ENCODE measurements at places on chromosomes 16 and 17.

- no peak for DNase-seq
Measured at GRCh38 chr16:74770831-74771526, 3.6 kb downstream of the FA2H start.

- peak; percentile 35 for DNase-seq
Measured at GRCh38 chr17:30332057-30332542, 1.8 kb downstream of the TMIGD1 start.

- DNase-seq: peak; percentile 44
Measured at GRCh38 chr16:4682616-4683254, 10.6 kb upstream of the NUDT16L1 start.

DNA sequence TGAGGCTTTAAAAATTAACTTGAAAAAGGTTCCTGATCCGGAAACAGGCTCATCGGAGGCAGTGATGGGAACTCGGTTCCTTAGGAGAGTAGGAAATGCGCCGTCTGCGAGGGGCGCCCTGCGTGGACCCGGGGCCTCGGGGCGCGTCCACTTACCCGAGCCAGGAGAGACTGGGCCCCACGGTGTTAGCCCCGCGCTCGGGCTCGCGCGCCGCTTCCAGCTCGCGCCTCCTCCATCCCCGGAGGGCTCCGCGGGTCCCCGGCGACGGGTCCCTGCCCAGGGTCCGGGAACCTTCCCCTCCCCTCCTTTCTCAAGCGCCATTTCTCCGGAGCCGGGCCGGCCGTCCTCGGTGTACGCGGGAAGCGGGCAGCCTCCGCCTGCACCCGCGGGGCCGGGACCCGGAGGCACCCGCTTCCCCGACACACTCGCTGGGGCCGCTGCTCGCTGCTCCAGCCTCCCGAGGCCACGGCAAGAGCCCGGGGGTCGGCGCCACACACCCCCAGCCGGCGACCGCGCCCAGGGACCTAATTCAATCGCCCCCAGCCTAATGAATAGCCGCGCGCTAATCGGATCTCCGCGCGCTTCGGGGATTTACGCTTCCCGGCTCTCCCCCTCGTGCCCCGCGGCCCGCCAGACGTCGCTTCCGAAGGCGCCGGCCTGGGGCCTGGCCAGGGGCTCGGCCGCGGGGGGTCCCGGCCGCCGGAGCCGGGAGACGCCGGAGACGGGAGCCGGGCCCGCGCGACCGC is 2.2 kb upstream of the BAHCC1 start:
- DNase-seq: no peak

DNA sequence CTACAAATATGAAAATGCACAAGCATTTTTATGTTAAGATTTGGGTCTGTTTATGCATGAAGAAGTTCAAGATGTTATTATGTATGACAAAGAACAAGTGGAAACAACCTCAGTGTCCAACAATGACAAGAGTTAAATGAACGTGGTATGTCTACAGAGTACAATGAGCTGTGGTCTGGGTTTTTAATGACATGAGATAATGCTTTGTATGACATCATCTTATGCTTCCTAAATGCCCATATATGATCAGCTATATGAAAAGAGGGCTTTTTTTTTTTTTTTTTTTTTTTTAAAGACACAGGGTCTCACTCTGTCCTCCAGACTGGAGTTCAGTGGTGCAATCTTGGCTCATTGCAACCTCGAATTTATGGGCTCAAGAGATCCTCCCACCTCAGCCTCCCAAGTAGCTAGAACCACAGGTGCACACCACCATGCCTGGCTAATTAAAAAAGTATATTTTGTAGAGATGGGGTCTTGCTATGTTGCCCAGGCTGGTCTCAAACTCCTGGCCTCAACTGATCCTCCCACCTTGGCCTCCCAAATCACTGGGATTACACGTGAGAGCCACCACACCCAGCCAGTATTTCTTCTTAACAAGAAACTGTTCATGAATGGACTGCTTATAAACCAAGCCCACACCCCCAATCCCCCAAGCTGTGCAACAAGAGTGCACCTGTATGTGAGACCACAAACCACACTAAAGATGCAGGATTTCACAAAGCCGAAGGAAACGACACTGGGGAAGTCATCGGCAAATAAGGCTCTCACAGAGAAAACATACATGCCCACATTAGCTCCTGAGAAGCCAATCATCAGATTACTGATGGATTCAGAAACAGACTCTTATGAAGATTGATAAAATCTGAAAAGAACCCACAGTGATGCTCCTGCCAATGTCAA is 114.5 kb downstream of the CPPED1 start:
- DNase-seq: no peak

GRCh38 chr16:30470632-30470995 is 1.9 kb upstream of the ITGAL start:
- no peak for DNase-seq

DNA sequence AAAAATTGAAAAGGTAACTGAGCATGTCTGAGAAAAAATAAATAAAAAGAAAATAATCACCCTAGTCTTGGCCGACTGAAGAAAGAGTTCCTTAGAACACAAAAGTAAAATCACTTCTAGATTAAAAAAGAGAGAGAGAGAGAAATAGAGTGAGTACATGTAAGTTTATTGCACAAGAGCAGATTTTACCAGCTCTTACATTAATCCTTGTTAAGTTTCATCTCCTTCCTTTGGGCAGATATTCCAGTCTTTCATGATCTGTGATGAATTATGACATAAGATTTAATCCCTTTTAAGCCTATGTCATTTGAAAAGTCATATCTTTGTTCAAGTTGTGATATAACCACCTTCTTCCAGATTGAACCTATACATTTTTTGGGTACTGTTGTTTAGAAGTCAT is 54.8 kb downstream of the NFAT5 start:
- no peak for DNase-seq

DNA sequence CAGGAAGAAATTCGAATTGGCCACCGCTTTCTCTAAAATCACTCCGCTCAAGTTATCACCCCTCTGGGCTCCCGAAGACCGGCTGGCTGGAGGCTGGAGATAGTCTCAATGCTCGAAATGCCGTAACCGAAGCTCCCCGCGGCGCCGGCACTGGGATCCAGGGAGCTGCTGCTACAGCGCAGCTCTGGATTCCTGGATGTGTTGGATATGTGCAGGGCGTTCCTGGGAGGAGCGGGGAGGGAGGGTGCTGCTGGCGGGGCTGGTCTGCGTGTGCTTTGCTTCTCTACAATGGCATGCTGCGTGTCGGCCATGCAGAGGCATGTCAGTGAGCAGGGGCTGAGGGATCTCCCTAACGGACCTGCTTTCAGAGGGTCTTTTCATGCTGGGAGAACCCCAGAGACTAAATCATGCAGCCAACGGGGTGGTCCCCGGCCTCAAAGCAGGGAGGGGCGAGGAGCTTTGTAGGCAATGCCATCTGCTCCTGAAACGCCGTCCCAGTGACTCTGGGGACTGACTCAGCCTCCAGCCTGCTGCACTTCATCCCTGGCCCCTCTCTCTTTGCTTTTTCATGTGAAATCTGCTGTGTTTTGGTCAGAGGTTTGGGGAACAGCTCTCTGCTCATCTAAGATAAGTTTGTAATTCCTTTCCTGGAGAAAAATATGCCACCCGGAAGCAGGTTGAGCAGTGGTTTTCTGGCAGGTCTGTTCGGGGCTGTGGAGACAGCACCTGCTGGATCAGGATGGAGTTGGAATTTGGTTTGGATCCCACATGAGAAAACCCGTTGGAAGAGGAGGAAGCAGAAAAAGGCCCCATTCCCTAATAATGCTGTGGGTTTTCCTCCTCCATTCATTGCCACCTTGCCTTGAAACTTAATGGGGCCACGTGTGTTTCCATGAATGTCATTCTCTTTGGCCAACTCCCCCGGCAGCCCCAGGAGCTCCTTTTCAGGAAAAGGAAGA is 311.4 kb downstream of the SEC14L1 start:
- DNase-seq: no peak

DNA sequence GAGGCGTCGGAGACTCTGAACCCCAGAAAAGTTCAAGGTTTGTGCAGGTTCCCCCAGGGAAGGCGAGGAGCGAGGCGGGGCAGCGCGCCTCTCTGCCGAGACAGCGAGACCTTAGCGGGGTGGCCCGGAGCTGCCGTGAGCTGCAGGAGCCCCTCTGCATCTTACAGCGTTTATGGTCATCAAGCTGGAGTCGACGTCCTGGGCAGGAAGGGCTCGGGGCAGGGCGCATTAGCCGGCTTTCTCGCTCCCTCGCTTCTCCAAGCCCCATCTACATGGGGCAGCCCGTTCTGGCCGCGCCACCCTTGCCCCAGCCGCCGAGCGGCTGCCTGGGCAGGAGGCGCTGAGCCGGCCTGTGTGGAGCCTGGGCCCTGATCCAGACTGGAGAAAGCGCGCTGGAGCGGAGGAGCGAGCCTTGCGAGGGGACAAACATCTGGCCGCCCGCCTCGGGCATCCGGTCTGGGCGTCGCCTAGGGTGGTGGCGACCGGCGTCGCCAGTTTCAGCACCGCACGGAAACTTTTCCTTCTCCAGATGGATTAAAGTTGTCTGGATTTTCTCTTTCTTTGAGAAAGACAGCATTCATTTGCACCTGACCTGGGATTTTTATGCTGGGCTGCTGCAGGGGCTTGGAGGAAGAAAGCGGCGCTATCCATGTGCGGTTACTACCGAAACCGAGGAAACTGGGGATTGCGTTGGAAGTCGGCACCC is 750 bp downstream of the TMEM132E start:
- no peak for DNase-seq

Data from activated CD8-positive, alpha-beta memory T cell treated with anti-CD3 and anti-CD28 coated beads, Interleukin-2, amount 50 U/mL, for 4 hours (primary cell).